Bone marrow (tissue), 2 donors: ENCODE measurements at places on chromosomes 12 and 14.
A peak's percentile ranks its signal among the peaks of the same experiment; 100 is the strongest.

DNA sequence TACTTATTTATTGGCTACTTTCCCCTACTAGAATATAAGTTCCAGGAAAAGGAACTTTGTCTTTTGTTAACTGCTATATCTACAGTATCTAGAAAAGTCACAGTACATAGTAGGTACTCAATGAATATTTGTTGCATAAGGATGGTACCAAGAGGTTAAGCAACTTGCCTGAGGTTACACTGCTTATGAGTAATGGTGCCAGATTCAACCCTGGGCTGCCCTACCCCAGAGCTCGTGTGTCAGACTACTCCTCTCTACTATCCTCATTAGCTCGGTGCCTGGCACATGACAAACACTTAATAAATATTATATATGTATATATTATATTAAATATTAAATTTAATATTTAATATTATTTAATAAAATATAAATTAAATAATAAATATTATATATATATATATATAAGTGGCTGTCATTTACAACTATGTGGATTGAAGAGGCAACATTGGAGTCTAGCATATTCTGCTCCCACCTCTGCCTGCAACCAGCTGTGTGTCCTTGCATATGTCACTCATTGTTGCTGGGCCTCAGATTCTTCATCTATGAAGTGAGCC is 25.4 kb downstream of the UTP20 start:
- no peak for DNase-seq

DNA sequence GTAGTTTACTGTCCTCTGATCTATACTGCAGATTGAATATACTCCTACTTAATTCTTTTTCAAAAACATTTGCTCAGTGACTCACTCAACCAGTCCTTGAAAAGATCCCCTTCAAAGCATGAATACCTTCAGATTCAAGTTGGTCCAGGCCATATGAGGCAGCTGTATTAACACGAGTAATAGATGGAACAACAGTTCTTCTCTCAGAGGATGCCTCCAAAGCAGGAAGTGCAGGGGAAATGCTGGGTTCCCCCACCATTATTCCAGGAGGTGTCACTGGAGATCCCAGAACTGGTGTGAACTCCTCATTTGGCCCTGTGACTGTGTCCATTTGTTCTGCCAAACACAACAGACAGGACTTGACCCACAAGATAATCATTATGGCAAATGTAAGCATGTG is 20.6 kb downstream of the ARMH4 start:
- DNase-seq = no peak

DNA sequence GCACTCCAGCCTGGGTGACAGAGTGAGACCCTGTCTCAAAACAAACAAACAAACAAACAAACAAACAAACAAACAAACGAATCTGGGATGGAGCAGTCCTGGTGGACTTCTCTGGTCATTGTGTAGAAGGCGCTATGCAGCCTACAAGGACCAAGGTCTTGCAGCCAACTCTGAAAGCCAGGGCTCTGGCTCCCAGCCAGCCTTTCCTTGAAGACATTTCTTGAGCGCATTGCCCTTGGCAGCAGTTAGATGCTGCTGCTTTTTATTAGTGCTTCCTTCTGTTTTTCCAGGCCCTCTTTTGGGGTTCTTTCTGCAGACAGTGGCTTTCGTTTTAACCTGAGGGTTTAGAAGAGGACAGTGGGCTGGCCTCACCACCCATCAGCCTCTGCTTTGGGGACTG is 20.2 kb downstream of the CCDC177 start:
- DNase-seq = no peak

- no peak for DNase-seq
Measured at GRCh38 chr12:60535363-60535762, 939.5 kb downstream of the SLC16A7 start.

GRCh38 chr12:65067383-65067782 is 53.7 kb downstream of the WIF1 start:
- no peak for DNase-seq

- no peak for DNase-seq
Measured at GRCh38 chr12:121000530-121000929, 15.8 kb downstream of the C12orf43 start.

DNA sequence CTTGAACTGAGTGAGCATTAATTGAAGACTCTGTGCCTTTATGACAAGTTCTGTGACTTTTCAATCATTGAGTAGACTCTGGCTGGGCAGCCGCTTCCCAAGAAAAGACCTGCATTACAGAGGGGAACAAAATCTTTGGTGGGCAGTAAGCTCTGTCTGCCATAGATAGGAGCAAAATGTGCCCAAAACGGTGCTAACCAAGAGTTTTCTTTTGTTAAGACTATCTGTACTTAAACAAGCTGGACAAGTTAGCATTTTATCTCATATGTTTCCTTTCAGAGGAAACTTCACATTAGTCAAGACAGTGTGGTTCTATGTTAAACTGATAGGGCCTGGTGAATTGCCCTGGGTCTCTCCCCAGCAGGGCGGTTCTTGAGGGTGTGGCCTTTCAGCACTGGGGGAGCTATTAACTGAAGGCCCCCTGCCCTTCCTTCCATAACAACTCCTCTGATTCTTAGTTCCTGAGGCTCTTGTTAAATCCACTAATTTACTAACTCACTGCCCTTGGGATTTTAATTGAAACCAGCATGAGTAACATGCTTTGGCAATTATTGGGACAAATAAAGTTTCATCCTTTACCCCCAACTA is 219.6 kb downstream of the KTN1 start:
- no peak for DNase-seq

- DNase-seq = peak; percentile 27
Measured at GRCh38 chr12:53200458-53201176, 6.4 kb downstream of the ITGB7 start.

- no peak for DNase-seq
Measured at GRCh38 chr14:101596742-101597141, 35.4 kb downstream of the DIO3 start.
